ENCODE measurements at places on chromosomes 13 and 19. TPM values are rescaled to one million over a fixed set of nuclear protein-coding genes. Genes with fewer than 3 reads are reported as not detected.

Gene SPTBN4
- 0.72 TPM for total RNA-seq

Gene FFAR2
- not detected for total RNA-seq

Gene ZNF570
- 12.4 TPM for total RNA-seq

Gene NRTN
- not detected for total RNA-seq
